HS-27A (cell line): ENCODE measurements at places on chromosomes 4 and X.

DNA sequence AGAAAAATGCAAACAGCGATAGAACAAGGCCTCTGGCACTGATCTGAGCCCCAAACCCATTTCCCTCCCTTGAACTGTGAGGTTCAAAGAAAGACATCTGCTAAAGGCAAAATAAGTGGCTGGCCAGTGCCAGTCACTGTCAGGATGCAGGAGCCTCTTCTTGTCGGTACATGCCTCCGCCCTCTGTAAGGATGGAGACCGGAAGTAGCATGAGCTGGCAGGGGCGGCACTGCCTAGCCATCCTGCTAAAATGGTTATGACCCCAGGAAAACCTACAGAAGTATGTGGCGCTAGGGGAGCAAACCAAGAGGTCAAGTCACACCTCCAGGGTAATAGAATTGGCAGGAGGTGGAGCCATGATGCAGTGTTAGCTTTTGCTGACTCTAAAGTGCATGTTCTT is 180.3 kb downstream of the DCLK2 start:
- DNase-seq = no peak

- no peak for DNase-seq
Observed at GRCh38 chrX:68918202-68918601, 89.4 kb downstream of the EFNB1 start.

- DNase-seq = no peak
Observed at GRCh38 chrX:118682258-118683014, 45.0 kb upstream of the IL13RA1 start.

DNA sequence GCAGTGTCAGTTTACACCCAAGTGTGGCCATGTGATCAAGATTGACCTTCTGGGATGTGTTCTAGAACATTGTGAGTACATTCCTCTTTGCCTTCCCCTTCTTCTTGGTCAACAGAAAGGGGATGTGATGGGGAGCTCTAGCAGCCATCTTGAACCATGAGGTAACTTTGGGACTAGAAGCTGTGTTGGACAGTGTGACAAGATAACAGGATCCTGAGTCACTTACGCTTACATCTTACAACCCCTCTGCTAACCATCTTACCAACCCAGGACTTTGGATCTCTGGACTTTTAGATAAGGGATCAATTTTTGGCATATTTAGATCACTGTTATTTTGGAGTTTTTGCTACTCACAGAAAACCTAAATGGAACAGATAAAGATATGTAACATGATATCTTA is 625.6 kb downstream of the BCOR start:
- no peak for DNase-seq

GRCh38 chr4:76898949-76899645 is 1.2 kb upstream of the SOWAHB start:
- DNase-seq = no peak

- DNase-seq = no peak
Observed at GRCh38 chrX:101260435-101260834, 30.7 kb downstream of the TAF7L start.

DNA sequence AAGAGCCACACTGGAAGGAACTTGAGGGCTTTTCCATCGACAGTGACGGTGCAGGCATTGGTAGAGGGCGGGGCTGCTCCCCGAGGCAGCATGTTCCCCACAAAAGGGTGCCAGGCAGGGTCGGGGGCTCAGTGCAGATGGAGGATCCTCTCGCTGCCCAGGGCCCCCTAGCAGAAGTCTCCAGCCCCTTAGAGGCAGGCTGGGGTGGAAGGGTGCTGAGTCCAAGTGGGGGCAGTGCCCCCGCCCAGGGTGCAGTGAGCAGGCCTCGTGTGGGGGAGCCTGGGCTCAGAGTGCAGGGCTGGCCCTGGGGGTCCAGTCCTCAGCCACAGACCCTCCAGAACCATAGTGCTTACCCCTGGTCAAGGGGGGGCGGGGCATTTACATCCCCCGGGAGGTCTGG is 9.0 kb downstream of the CPZ start:
- DNase-seq = no peak

GRCh38 chrX:2316534-2316933 is 184.2 kb downstream of the DHRSX start:
- DNase-seq = no peak

- DNase-seq = no peak
Observed at GRCh38 chr4:52010986-52011385, 9.2 kb downstream of the LRRC66 start.
